T-helper 17 cell (primary cell): ENCODE measurements at places on chromosomes 12 and 14. TPM values are rescaled to one million over a fixed set of nuclear protein-coding genes. Genes with fewer than 3 reads are reported as not detected.

- no peak for DNase-seq
These were observed 101.1 kb downstream of the BMP4 start for GRCh38 chr14:53855574-53855973.

GRCh38 chr12:123787466-123787865, 25.4 kb downstream of the DNAH10 start:
- DNase-seq, result no peak

DNA sequence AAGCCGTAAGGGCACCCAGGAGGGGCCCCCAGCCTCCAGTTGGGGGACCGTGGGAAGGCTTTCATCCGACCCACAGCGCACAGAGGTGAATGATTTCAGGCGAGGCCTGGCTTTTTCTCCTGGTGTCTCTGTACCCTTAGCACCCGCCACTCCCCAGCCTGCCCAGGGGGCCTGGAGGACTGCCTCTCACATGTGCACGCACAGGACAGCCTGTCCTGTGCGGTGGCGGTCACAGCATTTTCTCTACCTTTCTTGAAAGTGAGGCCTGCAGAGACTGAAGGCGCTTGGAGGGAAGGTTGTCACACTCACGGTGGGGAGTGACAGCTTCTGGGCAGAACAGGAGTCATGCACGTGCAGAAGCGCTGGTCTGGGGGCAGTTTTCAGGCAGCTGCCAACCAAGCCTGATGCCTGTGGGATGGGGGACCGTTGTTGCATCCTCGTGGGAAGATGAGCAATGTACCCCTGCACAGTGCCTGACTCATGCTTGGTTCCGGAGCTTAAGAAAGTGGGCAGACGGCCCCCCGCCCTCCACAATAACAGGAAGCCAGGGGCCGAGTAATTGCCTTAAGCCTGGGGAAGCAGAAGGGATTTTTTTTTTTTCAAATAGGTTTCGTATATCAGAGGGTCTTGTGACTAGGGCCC, 148.1 kb downstream of the TSPAN9 start:
- DNase-seq, result no peak

- DNase-seq, result no peak
These were observed 218.0 kb downstream of the ZFP36L1 start for GRCh38 chr14:68574906-68575305.

GRCh38 chr12:124720004-124720680, 143.5 kb downstream of the SCARB1 start:
- no peak for DNase-seq

KRT83 gene
- total RNA-seq, result not detected

RPGRIP1 gene
- total RNA-seq, result not detected

AMDHD1 gene
- total RNA-seq, result 1.1 TPM

DHH gene
- total RNA-seq, result 0.44 TPM

LMNTD1 gene
- not detected for total RNA-seq

SSTR1 gene
- total RNA-seq, result not detected

DNA sequence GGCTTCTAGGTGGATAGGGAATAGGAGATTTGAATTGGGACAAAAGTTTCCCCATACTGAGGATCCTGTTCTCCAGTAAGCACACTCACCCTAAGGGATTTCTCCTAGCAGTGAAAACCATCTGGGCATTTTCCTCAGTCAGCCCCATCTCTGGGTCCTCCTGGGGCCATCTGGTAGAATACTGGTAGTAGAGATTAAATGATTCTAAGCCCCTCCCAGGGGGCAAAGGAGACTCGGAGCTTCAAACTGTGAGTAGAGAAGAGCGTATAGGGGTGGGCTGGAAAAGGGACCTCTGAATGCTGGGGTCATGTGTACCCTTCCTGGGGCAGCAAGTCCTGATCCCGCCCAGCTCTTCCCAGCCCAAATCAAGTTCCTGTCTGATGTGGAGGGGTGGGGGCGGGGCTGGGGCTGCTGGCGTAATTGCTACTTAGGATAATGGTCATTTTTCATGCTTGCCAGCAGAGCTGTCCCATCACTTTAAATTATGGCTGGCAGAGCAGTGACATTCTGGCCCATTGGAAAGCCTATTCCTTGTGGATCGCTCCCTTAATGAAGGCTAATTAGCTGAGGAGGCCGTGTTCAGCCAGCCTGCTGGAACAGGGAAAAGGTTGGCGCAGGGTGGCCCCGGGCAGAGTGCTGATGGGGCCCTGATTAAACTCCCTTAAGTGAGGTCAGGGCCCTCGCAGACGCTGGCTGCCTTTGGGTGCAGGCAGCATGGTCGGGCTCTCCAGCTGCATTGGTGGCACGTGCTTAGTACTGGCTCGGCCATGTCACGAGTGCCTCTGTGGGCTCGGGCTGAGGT, 127.8 kb downstream of the TSPAN9 start:
- DNase-seq, result no peak

AGAP2 gene
- 46.5 TPM for total RNA-seq

IL23A gene
- total RNA-seq, result 44.9 TPM

GRCh38 chr14:57962325-57963035, 96.6 kb upstream of the SLC35F4 start:
- no peak for DNase-seq

- DNase-seq, result no peak
These were observed 95.7 kb downstream of the RFLNA start for GRCh38 chr12:124390442-124391097.

- DNase-seq, result no peak
These were observed 22.4 kb downstream of the PALS1 start for GRCh38 chr14:67263499-67264149.

- DNase-seq, result peak; percentile 50
These were observed 59.9 kb upstream of the FBRSL1 start for GRCh38 chr12:132429946-132430643.

- peak; percentile 41 for DNase-seq
These were observed 578 bp downstream of the DCAF5 start for GRCh38 chr14:69152181-69152901.

TAS2R9 gene
- 0.27 TPM for total RNA-seq

GRCh38 chr12:116798719-116799118, 60.6 kb downstream of the RNFT2 start:
- no peak for DNase-seq

GRCh38 chr12:4191642-4192041, 81.9 kb upstream of the CCND2 start:
- DNase-seq, result no peak

KRT2 gene
- total RNA-seq, result not detected

DNA sequence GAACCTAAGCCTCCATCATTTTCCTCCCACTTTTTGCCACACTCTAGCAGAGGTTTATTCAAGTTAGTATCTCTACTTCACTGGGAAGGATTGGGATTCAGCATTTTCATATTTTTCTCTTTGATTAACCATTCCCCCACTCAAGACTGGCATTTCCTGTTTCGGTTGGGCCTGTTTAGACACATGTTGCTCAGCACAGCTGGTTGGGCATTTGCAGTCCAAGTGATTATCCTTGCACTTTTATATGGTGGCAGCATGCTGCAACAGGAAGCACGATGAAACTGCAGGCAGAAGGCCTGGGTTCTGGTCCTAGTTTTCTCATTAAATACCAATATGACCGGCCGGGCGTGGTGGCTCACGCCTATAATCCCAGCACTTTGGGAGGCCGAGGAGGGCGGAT, 182.9 kb upstream of the GRIN2B start:
- no peak for DNase-seq

GRCh38 chr12:13713556-13714410, 267.6 kb downstream of the GRIN2B start:
- no peak for DNase-seq

GRCh38 chr12:91723191-91723590, 422.5 kb downstream of the BTG1 start:
- no peak for DNase-seq

DNA sequence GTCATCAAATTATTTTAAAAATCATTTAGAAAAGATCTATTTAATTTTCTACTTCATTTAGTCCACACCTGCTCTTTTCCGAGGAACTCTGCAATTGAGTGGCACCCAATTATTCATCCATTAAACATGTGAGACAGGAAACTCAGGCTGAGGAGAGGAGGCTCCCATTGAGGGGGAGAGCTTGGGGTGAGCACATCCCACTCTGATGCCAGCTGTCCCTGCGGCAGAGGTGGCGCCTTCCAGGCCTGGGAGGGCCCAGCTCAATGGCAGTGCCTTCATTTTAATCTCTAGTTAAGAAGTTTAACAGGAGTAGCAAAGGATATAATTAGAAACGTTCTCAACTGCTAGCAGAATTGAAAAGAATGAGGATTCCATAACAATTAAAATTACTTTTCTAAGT, 92.0 kb downstream of the ITPR2 start:
- DNase-seq, result no peak

DNA sequence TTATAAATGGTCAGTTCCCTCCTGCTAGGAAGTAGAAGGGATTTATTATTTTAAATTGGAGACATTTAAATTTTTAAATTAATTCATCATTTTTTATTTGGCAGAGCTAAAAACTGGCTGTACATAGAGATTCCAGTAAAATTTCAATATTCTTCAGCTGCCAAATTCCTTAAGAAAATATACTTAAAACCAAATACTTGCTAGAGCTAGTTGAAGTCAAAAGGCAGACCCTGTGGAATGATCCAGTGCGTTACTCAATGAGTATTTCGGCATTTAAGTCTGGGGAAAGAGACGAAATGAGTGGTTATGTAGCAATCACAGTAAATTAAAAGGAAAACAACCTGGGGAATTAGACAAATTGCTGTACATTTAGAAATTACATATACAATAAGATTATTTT, 1104.7 kb downstream of the SLC6A15 start:
- no peak for DNase-seq

EPS8 gene
- total RNA-seq, result 2.4 TPM

CLEC2A gene
- total RNA-seq, result not detected

- no peak for DNase-seq
These were observed 49.2 kb upstream of the DICER1 start for GRCh38 chr14:95206534-95206933.

DNA sequence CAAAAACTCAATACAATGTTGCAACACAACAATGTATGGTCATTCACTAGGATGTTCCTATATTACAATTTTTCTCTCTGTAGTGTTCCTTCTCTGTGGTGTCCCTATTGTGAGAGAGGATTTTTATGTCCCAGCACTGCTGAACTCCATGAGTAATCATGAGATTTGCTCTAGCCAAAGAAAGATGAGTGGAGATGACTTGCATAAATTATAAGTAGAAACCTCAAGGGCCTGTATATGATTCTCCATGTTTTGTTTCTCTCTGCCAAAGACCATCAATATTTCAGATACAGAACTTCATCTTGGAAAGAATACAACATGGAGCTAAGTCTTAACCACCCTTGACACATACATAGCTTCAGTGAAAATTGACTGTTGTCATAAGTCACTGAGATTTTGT, 579.1 kb downstream of the TMTC2 start:
- DNase-seq, result no peak

PROX2 gene
- not detected for total RNA-seq

RD3L gene
- total RNA-seq, result not detected

PLEKHD1 gene
- total RNA-seq, result 0.70 TPM

PGF gene
- not detected for total RNA-seq

DNA sequence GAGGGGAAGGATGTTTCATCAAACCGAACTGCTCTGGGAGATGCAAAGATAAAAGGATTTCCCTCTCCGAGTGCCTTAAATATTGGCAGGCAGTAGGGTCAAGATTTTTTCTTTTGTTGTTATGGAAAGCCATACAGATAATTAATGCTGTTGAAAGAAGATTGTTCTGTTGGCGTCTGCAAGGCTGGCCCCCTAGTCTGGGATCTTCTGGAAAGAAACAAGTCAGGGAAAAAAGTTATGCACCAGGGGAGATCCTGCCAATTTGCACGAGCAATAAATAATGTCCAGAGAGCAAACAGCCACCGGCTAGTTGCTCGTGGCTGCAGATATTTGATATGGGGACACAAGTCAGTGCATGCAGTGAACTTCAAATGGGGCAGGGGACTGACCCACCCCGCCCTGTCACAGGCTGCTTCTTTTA, 202.1 kb upstream of the MYL2 start:
- no peak for DNase-seq

- no peak for DNase-seq
These were observed 691.8 kb downstream of the TMEM121 start for GRCh38 chr14:106218174-106218573.

DNA sequence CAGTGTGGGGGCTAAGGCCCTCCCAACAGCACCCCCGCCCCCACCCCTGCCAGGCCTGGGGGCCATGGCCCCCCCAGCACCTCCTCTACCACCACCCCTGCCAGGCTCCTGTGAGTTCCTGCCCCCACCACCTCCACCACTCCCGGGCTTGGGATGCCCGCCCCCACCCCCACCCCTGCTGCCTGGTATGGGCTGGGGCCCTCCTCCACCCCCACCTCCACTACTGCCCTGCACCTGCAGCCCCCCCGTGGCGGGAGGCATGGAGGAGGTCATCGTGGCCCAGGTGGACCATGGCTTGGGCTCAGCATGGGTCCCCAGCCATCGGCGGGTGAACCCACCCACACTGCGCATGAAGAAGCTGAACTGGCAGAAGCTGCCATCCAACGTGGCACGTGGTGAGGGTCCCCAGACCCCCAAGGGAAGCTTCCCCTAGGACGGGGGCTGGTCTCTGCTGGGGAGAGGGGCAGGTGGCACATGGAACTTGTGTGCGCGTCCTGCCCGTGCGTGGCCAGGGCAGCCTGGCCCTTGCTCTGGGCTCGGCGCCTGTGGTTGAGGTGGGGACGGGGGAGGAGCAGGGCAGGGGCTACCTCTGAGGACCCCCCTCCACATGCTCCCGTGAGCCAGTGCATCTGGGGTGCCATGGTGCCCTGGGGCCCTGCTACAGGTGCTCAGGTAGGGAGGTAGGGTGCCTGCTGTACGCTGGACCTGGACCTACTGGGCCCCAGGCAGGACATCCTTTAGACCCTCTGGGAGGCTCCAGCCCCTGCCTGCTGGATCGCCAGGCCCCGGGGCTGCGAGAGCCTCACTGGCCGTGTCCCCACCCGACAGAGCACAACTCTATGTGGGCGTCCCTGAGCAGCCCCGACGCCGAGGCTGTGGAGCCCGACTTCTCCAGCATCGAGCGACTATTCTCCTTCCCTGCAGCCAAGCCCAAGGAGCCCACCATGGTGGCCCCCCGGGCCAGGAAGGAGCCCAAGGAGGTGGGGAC, 16.1 kb upstream of the ADSS1 start:
- no peak for DNase-seq

SINHCAF gene
- 87.1 TPM for total RNA-seq

KRT73 gene
- 1.1 TPM for total RNA-seq

DNA sequence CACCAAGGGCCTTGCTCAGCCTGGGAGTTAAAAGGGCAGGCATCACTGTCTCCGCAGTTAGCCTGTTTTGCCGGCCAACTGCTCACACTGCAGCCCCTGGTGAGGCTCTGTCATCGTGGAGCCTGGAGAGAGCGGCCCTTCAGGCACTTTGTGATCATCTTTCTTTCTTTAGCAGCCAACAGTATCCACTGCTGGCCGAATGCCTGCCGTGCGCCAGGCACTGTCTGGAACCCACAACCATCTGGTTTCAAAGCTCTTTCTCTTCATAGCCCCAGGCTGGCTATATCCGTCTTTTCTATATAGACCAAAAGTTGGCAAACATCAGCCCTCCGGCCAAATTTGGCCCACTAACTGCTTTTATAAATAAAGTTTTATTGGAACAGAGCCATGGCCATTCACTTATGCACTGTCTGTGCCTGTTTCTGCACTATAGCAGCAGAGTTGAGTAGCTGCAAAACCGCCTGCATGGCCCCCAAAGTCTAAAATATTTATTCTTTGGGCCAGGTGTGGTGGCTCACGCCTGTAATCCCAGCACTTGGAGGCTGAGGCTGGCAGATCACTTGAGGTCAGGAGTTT, 29.5 kb downstream of the SLC8B1 start:
- DNase-seq, result no peak

TAMALIN gene
- total RNA-seq, result 491 TPM
